ENCODE measurements at places on chromosomes 4 and X.

GRCh38 chr4:25377572-25378436, 741 bp downstream of the ANAPC4 start:
- no peak for DNase-seq

DNA sequence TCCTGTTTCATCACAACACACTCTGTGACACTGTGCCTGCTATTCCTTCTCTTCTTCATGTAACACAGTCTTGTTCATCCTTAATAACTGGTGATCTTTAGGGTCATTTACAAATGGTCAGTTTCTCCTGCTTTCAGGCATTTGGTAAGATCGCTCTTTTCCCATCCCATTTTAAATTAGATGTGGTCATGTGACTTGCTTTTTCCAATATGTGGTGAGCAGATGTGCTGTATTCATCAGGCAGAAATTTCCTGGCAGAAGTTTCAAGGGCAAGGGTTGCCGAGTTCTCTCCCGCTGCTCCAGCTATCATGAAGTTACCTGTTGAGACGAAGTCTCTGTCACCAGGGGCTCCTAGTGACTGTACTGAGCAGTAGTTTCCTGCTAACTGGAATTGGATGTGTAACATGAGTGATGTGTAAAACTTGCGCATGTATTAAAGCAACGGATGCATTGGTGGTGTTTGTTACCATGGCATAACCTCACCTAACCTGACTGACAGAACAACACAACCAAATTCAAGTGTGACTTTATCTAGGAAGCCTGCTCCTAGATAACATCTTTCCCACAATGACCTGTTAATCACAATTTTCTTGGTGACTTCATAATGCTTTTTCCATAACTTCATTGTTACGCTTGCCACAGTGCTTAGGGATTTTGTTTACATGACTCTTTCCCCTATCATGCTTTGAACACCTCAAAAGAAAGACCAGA, 29.5 kb upstream of the BMPR1B start:
- DNase-seq, result no peak

DNA sequence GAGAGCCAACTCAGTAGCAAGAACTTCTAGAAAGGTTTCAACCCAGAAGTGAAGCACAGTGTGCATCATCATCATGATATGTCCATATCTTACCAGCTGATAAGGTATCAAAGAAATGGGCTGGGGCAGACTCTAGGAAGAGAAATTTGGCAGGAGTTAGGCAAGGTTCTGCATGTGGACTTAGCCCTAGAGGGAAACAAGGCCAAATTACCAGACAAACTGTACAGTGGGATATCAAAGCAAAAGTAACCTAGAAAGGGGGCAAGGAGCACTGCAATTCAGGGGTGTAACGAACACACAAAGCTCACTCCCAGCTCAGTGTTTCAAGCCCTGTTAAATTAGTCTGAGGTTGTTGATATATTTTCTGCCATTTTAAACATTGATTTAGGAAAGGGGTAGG, 407.4 kb downstream of the SMARCA1 start:
- no peak for DNase-seq

- no peak for DNase-seq
Measured at GRCh38 chr4:127244515-127244914, 388.2 kb upstream of the INTU start.
